Stimulated activated CD4-positive, alpha-beta T cell treated with anti-CD3 and anti-CD28 coated beads, Interleukin-15, amount 100 ng/mL, for 1 hour (primary cell): ENCODE measurements at places on chromosomes 6 and 20.

DNA sequence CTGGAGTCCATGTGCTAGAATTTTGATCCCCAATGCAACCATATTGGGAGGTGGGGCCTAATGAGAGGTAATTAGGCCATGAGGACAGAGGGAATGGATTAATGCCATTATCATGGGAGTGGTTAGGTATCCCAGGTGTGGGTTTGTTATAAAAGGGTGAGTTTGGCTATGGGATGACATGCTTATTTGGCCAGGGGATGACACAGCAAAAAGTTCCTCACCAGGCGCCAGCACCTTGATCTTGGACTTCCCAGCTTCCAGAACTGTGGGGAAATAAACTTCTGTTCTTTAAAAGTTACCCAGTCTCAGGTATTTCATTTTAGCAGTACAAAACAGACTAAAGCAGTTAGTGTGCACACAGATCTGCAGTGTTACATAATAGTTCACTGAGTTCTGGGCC lies 84.1 kb downstream of the ADGB start:
- no peak for DNase-seq

DNA sequence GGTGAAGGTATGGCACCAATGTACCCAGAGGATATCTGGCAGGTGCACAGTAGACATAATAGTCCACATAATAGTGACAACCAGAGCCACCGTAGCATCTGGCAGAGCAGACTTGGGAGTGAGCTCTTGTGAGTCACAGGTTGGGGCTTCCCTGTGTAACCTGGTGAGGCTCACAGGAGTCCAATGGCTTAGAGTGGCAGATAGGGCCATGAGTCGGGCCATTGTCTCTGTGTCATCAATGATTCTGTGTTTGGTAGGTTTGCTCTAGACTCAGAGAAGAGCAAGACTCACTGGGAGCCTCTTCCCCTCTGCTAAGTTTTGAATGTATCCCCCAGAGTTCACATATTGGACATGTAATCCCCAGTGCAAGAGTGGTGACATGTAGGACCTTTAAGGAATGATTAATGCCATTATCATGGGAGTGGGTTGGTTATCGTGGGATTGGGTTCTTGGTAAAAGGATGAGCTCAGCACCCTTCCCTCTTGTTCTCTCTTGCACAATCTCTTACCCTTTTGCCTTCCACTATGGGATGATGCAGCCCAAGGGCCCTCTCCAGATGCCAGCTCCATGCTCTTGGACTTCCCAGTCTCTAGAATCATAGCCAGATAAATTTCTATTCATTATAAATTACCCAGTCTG lies 22.6 kb upstream of the SIRPA start:
- DNase-seq: no peak

DNA sequence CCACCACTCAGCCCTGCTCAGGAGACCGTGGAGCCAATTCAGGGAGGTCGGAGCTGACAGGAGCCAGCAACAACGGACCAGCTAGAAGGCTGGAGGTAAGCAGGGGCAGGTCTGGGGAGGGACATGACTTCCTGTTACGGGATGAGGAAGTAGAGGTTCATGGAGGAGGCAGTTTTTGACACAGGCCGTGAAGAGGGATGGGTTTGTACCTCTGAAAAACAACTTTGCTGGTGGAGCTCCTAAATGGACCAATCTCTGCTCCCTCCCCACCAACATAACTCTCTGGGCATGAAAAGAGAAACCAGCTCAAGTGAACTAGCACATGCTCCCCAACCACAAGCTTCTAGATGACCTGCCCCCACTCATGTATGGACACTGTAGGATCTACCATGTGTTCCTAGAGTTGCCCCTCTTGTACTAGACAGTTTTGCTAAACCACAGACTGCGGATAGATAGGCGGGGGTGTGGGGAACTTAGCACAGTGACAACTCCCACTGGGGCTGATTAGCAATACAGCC lies 31.4 kb downstream of the RALGAPA2 start:
- no peak for DNase-seq

DNA sequence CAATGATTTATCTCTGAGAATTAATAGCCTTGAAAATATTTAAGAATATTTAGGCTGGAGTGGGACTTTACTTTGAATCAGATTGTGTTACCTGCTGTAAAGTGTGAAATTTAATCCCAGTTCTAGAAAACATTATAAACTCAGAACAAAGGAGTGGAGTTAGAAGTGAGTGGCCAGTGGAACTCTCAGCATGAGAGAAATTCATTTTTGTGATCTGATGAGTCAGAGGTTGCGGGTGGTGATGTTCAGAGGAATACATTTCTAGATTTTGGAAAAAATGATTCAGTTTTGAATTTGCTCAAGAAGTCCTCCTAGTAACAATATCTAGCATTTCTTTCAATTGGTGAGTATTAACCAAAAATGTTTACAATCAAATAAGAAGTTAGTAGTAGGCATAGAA lies 167.5 kb downstream of the ZFAND3 start:
- DNase-seq: no peak

GRCh38 chr6:160137130-160137988 lies 15.7 kb downstream of the SLC22A1 start:
- DNase-seq: no peak

DNA sequence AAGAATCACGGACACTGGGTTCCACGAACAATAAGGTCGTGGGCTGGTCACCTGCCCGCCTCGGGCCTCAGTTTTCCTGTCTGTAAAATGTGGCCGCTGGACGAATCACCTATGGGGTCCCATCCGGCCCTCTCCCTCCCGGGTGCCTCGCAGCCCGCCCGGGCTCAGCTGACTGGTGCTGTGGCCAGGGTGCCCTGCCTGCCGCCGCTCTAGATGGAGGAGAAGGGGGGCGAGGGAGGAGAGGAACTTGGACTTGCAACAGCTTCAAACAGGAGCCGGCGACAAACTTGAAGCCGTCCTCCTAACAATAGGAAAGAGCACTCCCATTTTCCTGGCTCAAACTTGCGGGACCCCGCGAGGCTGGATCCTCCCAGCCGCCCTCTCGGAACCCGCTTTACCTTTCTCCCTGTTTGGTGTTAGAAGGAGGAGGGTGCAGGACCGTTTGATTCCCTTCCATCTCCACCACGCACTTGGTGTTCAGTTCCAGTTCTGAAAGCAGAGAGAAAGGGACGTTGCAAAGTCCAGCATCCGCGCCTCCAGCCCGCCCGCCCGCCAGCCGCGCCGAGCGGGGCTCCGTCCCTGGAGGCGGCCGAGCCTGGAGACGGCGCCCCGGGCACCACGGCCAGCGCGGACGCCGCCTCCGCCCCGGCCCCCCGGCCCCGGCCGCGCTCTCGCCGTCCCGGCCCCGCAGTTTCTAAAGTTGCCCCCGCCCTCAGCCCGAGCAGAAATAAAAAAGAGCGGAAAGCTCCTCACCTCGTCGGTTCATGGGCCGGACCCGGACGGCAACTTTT lies 584 bp downstream of the KIF13A start:
- DNase-seq: no peak

- DNase-seq: no peak
These were observed 102.6 kb downstream of the SPTLC3 start for GRCh38 chr20:13111249-13111911.

GRCh38 chr6:87944541-87944954 lies 103.1 kb upstream of the SPACA1 start:
- no peak for DNase-seq

- no peak for DNase-seq
These were observed 88.0 kb downstream of the INSM1 start for GRCh38 chr20:20455926-20456325.

GRCh38 chr6:23040899-23041298 lies 471.5 kb downstream of the HDGFL1 start:
- DNase-seq: no peak

DNA sequence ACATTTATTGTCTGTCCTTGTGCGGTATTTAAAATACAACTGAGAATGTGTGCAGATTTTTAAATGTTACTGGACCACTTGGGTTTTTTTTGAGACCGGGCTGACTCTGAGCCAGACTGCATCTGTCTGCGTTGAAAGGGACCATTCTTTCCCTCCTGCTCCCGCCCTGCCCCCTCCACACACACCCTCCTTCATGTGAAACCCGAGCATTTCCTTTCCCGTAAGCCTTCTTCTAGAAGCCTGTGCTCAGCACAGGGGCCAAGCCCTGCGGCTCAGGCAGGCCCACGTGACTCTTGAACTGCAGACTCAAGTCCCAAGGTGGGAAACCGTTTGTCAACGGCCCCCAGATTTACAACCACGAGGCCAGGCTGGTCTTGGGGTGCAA lies 82.7 kb upstream of the FOXC1 start:
- no peak for DNase-seq

GRCh38 chr6:112941613-112942012 lies 594.5 kb downstream of the RFPL4B start:
- DNase-seq: no peak

- DNase-seq: no peak
These were observed 14.3 kb upstream of the LAMP5 start for GRCh38 chr20:9500121-9500520.
